Activated CD8-positive, alpha-beta T cell treated with anti-CD3 and anti-CD28 coated beads for 36 hours (primary cell): ENCODE measurements at places on chromosomes 1 and 21. TPM values are rescaled to one million over a fixed set of nuclear protein-coding genes. Genes with fewer than 3 reads are reported as not detected.
A peak's percentile ranks its signal among the peaks of the same experiment; 100 is the strongest.

DNA sequence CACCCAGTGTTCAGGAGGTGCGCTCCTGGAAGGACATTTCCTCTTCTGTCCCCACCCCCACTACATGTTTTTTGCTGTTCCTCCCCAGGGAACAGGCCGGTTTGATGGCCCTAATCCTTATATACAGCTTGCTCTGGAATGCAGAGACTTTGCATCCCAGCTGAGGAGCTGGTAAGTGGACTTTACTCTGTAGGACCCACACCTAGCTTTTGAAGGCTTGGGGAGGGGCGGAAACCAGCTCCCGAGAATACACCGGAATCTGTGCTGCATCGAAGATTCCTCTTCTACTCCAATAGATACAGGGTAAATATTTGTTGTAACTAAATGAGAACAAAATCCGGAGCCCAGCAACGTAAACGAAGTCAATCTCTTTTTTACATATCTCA, 1.2 kb upstream of the CGN start:
- no peak for DNase-seq
- H3K36me3 ChIP-seq, result no peaks in the 10 kb centered on the region
- no peaks in the 10 kb centered on the region for H3K27me3 ChIP-seq
- peak overlapping the region; percentile 80 for H3K4me3 ChIP-seq
- H3K4me1 ChIP-seq, result peaks cover 27% of the 10 kb centered on the region
- no peak overlapping the region for H3K27ac ChIP-seq

The MFAP2 gene
- not detected for total RNA-seq

GRCh38 chr1:82152356-82153271, 351.9 kb downstream of the ADGRL2 start:
- peaks cover 3% of the 10 kb centered on the region for H3K27me3 ChIP-seq
- H3K4me3 ChIP-seq, result no peak overlapping the region
- H3K36me3 ChIP-seq, result no peaks in the 10 kb centered on the region
- H3K27ac ChIP-seq, result peak overlapping the region; percentile 27
- DNase-seq, result no peak
- H3K4me1 ChIP-seq, result peaks cover 7% of the 10 kb centered on the region

The SH2D5 gene
- 1.3 TPM for total RNA-seq
